ENCODE measurements at places on chromosomes 12 and 14.

DNA sequence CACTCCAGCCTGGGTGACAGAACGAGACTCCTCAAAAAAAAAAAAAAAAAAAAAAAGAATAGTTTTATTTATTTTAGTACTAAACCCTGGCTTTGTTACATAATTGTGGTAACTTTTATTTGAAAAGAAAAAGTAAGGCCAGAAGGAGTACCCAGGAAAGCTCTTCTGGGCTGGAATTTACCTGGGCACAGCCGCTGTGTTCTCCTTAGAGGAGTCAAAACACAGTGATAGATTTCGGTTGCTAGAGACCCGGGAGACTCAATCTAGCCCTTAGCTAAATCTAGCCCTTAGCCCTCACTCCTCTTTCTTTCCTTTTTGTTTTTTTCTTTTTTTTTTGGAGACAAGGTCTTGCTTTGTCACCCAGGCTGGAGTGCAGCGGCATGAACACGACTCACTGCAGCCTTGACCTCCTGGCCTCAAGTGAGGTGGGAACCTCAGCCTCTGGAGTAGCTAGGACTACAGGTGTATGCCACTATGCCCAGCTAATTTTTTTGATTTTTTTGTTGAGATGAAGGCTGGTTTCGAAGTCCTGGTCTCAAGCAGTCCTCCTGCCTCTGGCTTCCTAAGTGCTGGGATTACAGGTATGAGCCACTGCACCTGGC, 49.7 kb downstream of the SYNE2 start:
- no peak for DNase-seq

DNA sequence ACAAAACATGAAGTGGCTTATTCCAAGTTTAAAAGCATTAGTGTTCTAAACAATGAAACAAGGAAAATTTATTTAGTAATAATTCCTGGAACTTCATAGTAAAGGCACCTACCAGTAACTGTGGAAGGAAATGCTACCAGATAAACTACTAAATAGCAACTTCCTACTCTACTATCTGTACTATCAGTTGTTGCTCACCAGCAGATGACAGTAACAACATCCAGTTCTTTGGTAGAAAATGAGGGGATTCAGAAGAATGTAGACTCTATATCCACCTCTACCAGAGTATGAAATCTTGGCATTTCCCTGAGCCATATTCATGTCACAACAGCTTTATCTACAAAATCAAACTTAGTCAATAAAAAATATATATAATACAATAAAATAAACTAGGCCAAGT, 3.1 kb downstream of the ENTPD5 start:
- no peak for DNase-seq

DNA sequence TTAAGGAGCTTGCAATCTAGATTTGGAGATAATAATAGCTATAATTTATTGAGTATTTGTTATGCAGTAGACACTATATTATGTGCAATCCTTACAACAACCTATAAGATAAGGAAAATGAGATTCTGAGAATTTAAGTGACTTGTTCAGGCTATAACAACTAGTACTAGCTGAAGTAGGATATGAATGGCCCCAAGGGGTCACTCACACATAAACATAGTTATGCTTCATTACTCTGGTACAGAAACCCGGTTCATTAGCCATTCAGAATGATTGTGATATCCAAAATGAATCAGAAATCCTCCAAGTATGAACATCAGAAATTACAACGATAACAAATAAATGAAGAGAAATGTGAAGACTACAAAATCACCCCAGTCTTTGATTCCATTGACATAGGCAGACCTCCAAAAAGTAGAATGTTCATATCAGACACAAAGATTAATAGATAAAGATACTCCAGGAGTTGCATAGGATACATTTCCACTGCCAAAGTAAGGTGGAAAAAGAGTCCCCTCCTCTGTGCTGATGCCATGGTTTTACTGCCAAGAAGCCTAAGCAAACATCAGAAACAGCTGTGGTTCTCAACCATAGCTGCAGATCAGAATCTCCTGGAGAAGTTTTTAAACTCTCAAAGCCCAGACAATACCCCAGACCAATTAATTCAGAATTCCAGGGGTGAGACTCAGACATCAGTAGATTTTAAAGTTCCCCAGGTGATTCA, 8.6 kb upstream of the NID2 start:
- no peak for DNase-seq

- no peak for DNase-seq
These were observed 273.3 kb downstream of the RPL10L start for GRCh38 chr14:46378248-46378647.

GRCh38 chr12:28440081-28440608, 249.9 kb downstream of the CCDC91 start:
- no peak for DNase-seq

GRCh38 chr12:124422570-124423523, 128.0 kb downstream of the RFLNA start:
- DNase-seq = no peak

Measured in T-helper 1 cell (primary cell).